ENCODE measurements at places on chromosomes 1 and 21.

DNA sequence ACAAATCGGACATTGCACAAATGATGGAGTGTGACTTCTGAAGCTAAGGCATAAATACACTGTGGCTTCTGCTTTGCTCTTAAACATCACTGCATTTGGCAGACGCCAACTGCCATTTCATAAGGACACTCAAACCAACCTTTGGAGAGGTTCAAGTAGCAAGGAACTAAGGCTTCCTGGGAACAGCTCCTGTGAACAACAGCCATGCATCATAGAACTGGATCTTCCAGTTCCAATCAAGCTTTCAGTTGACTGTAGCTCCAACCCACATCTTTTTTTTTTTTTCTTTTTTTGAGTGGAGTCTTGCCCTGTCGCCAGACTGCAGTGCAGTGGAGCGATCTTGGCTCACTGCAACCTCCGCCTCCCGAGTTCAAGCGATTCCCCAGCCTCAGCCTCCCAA, 10.7 kb upstream of the HUNK start:
- H3K4me3 ChIP-seq, result no peak overlapping the region
- H3K4me1 ChIP-seq, result no peaks in the 10 kb centered on the region
- no peak for DNase-seq
- no peak overlapping the region for H3K27ac ChIP-seq

DNA sequence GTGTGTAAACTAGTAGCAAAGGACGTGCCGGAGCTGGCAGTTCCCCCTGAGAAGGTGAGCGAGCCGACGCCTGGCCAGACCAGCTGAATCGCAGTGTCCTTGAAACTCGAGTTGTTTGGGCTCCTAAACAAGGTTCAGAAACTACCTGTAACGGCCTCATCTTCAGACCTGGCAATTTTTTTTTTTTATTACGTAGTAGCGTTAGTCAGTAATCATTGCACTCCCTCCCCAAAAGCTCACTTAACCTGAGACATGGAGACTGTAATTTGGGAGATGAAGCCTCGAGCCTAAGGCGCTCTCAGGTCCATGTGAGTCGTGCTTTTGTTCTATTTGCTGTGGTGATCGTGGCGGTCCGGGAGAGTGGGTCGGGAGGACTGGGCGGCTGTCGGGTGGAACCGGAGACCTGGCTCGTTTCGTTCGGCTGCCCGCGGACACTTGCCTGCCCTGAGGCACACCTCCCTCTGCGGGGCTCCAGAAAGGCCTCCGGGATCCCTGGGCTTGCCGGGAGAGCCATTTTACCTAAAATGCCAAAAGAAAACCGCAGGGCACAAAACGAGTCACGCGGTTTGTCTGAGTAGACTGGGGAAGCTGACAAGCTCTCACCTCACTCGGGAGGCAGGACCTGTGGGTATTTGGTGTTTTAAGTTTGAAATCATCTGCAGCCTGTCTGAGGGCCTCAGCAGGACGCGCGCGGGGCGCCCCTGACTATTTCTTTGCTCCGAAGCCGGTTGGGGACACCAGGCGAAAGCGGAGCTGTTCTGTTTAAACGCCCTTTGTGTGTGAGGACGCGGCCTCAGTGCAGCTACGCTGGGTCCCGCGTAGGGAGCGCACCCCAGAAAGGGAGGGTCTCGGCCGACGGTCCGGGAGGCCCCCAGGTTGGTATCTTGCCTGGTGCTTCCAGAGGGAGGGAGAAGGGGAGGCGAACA, 722 bp downstream of the LHX8 start:
- DNase-seq, result no peak
- no peak overlapping the region for H3K27ac ChIP-seq
- H3K4me1 ChIP-seq, result peaks cover 7% of the 10 kb centered on the region

- no peaks in the 10 kb centered on the region for H3K4me1 ChIP-seq
- H3K27ac ChIP-seq, result no peak overlapping the region
- no peaks in the 10 kb centered on the region for H3K27me3 ChIP-seq
Observed at GRCh38 chr1:162722036-162722435, 68.5 kb upstream of the HSD17B7 start.

DNA sequence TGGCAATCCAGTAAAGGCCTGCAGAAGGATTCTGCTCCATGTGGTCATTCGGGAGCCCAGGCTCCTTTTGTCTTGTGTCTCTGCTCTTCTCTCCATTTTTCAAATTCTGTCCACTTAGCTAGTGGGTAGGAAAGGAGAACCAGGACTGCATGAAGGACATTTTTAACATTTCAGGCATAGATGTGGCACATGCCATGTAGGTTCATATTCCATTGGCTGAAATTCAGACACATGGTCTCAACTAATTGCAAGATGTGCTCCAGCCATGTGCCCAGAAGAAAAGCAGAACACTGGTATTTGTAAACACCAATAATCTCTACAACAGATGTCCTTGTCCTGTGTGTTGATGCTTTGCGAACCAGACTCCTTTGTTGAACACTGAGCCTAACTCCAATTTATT, 85.2 kb upstream of the WLS start:
- DNase-seq, result no peak
- H3K4me1 ChIP-seq, result no peaks in the 10 kb centered on the region
- H3K4me3 ChIP-seq, result no peak overlapping the region
- H3K27ac ChIP-seq, result no peak overlapping the region
- H3K36me3 ChIP-seq, result no peaks in the 10 kb centered on the region
- no peaks in the 10 kb centered on the region for H3K27me3 ChIP-seq

- H3K36me3 ChIP-seq, result peaks cover 11% of the 10 kb centered on the region
- no peak overlapping the region for H3K27ac ChIP-seq
- H3K4me1 ChIP-seq, result no peaks in the 10 kb centered on the region
Observed at GRCh38 chr1:46005594-46005993, 126.8 kb downstream of the PIK3R3 start.

- H3K4me3 ChIP-seq, result no peak overlapping the region
- no peaks in the 10 kb centered on the region for H3K4me1 ChIP-seq
- no peak for DNase-seq
- no peaks in the 10 kb centered on the region for H3K27me3 ChIP-seq
- H3K27ac ChIP-seq, result no peak overlapping the region
- H3K36me3 ChIP-seq, result no peaks in the 10 kb centered on the region
Observed at GRCh38 chr1:8137481-8138244, 111.6 kb upstream of the ERRFI1 start.

DNA sequence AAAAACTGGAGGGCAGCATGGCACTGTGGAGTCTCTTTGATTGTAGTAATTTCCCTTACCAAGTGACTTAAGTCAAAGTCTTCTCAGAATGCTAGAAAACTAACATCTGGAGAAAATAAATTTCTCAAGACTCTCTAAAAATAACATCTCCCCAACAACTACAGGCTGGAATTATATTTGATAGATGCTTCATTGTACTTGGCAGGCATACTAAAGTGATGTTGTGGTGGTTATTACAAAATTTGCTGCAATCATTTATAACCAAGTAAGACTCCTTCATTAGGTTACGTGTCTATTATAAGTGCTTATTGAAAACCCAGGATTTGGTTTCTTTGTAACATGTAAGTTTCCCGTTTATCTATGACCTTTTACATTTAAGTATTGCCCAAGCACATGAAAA, 132.9 kb upstream of the NRIP1 start:
- no peak overlapping the region for H3K4me3 ChIP-seq
- no peaks in the 10 kb centered on the region for H3K27me3 ChIP-seq
- H3K27ac ChIP-seq, result no peak overlapping the region

- DNase-seq, result no peak
- no peak overlapping the region for H3K4me3 ChIP-seq
- no peaks in the 10 kb centered on the region for H3K4me1 ChIP-seq
- no peak overlapping the region for H3K27ac ChIP-seq
- H3K27me3 ChIP-seq, result no peaks in the 10 kb centered on the region
Observed at GRCh38 chr1:60762176-60762575, 320.2 kb upstream of the NFIA start.

- H3K36me3 ChIP-seq, result no peaks in the 10 kb centered on the region
- H3K27me3 ChIP-seq, result no peaks in the 10 kb centered on the region
- H3K27ac ChIP-seq, result no peak overlapping the region
- no peak for DNase-seq
- H3K4me1 ChIP-seq, result no peaks in the 10 kb centered on the region
- H3K4me3 ChIP-seq, result no peak overlapping the region
Observed at GRCh38 chr1:230356190-230356589, 69.9 kb downstream of the PGBD5 start.

- no peak overlapping the region for H3K27ac ChIP-seq
- H3K4me3 ChIP-seq, result no peak overlapping the region
- DNase-seq, result no peak
- peaks cover 14% of the 10 kb centered on the region for H3K4me1 ChIP-seq
- no peaks in the 10 kb centered on the region for H3K27me3 ChIP-seq
- H3K36me3 ChIP-seq, result no peaks in the 10 kb centered on the region
Observed at GRCh38 chr1:93593854-93594602, 87.6 kb downstream of the BCAR3 start.

GRCh38 chr21:34997294-34997693, 51.8 kb downstream of the RUNX1 start:
- H3K4me1 ChIP-seq, result peaks cover 44% of the 10 kb centered on the region
- H3K27me3 ChIP-seq, result no peaks in the 10 kb centered on the region
- H3K4me3 ChIP-seq, result no peak overlapping the region
- no peak for DNase-seq

GRCh38 chr1:54099061-54099610, 45.7 kb downstream of the TCEANC2 start:
- H3K36me3 ChIP-seq, result peaks cover 20% of the 10 kb centered on the region
- DNase-seq, result no peak
- H3K4me1 ChIP-seq, result peaks cover 4% of the 10 kb centered on the region
- H3K27me3 ChIP-seq, result no peaks in the 10 kb centered on the region

DNA sequence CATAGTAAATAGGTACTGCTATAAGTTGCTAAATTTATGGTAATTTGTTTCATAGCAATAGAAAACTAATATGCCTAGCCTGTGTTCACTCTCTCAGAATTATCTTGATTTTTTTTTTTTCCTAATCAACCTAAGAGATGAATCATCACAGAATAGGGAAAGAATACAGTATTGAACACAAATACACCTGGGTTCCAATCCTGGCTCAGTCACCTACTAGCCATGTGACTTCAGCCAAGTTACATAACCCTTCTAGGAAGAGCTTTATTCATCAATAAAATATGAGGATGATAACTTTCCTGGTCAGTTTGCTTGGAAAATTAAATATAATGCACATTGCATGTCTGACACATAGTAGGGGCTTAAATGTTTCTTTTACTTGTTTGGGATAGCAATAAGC, 279.5 kb downstream of the FOXD2 start:
- no peak overlapping the region for H3K27ac ChIP-seq
- no peak for DNase-seq
- H3K4me1 ChIP-seq, result no peaks in the 10 kb centered on the region
- H3K27me3 ChIP-seq, result no peaks in the 10 kb centered on the region

GRCh38 chr1:201711811-201712210, 117.1 kb upstream of the IPO9 start:
- peaks cover 21% of the 10 kb centered on the region for H3K4me1 ChIP-seq
- no peak for DNase-seq
- H3K4me3 ChIP-seq, result no peak overlapping the region
- H3K27me3 ChIP-seq, result no peaks in the 10 kb centered on the region

DNA sequence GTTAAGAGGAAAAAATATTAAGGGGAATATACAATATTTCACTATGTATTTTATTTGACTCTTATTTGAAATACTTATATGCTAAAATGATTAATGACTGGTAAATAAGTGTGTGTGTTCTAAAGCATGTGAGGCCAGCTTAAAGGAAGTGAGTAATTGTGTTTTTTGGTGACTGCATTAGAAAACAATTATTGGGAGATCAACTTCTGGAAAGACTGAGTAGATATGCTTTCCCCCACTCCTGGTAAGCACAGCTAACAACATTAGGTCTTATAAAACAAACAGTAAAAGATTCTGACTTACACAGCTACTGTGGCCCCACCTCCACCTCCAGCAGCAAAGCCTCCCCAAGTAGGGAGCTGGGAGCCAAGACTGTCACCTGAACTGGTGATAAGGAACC, 403.0 kb downstream of the SRGAP2C start:
- H3K36me3 ChIP-seq, result no peaks in the 10 kb centered on the region
- H3K4me1 ChIP-seq, result peaks cover 12% of the 10 kb centered on the region
- no peak for DNase-seq
- no peak overlapping the region for H3K27ac ChIP-seq
- no peaks in the 10 kb centered on the region for H3K27me3 ChIP-seq

GRCh38 chr1:118993700-118994026, 5.5 kb upstream of the TBX15 start:
- H3K27ac ChIP-seq, result no peak overlapping the region
- no peak overlapping the region for H3K4me3 ChIP-seq
- no peaks in the 10 kb centered on the region for H3K4me1 ChIP-seq

- no peaks in the 10 kb centered on the region for H3K36me3 ChIP-seq
- H3K27ac ChIP-seq, result peak overlapping the region; percentile 46
- DNase-seq, result no peak
- peaks cover 8% of the 10 kb centered on the region for H3K4me1 ChIP-seq
- H3K27me3 ChIP-seq, result no peaks in the 10 kb centered on the region
Observed at GRCh38 chr1:85027242-85027983, 20.9 kb downstream of the MCOLN3 start.

DNA sequence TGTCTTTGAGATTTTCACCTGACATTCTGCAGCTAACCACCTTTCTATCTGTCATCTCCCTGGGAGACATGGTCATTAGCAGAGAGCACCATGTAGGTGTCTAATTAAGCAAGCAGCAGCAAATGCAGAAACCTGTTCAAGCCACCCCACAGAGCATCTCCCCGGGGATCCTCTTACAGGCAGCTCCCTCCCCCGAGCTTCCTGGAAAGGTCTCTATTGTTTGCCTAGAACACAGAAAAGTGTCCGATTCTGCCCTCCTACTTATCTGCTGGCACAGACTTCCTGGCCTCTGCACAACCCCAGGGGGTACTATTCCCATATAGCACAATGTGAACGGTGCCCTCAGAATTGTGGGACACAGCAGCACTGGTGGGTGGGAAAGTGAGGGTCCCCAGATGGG, 46.1 kb downstream of the PLEKHA6 start:
- H3K4me1 ChIP-seq, result no peaks in the 10 kb centered on the region
- H3K36me3 ChIP-seq, result no peaks in the 10 kb centered on the region
- no peak for DNase-seq
- H3K27ac ChIP-seq, result no peak overlapping the region

Measured in natural killer cell (primary cell).